ENCODE measurements at places on chromosomes 13 and 19.

GRCh38 chr13:34777089-34777913 is 164.8 kb upstream of the NBEA start:
- DNase-seq = no peak

DNA sequence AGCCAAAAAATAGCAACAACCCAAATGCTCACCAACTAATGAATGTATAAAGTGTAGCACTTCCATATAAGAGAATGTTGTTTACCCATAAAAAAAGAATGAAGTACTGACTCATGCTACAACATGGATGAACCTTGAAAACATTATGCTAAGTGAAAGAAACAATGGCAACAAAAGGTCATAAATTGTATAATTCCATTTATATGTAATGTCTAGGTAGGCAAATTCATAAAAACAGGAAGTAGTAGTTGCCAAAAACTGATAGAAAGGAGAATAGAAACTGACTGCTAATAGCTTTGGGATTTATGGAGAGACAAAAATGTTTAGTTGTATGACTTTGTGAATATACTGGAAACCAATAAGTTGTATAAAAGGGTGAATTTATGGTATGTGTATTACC is 21.6 kb downstream of the MYCBP2 start:
- no peak for DNase-seq

- no peak for DNase-seq
These were observed 225.6 kb downstream of the PCDH9 start for GRCh38 chr13:67004511-67004910.

- DNase-seq = no peak
These were observed 75.6 kb upstream of the ZNF507 start for GRCh38 chr19:32269831-32270230.

GRCh38 chr19:39679791-39680168 is 24.1 kb downstream of the LGALS16 start:
- no peak for DNase-seq

DNA sequence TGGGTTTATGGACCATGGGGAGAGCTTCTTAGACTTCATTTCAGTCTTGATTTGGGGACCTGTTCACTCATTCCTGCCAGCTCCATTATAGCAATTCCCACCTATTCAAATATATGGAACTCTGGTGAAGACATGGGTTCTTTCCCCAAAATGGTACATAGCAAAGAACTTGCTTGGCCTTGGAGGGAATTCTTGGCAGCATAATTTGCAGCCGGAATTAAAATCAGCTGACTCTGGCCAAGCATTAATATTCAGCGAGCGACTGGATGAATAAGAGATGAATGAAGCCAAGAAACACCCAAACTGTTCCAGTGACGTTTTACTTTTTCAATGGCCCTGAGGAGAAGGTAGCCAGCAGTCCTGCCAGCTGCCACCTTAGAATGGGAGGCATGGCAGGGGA is 88.4 kb upstream of the SOX1 start:
- DNase-seq = no peak

GRCh38 chr13:41563341-41563983 is 106.1 kb downstream of the RGCC start:
- no peak for DNase-seq

DNA sequence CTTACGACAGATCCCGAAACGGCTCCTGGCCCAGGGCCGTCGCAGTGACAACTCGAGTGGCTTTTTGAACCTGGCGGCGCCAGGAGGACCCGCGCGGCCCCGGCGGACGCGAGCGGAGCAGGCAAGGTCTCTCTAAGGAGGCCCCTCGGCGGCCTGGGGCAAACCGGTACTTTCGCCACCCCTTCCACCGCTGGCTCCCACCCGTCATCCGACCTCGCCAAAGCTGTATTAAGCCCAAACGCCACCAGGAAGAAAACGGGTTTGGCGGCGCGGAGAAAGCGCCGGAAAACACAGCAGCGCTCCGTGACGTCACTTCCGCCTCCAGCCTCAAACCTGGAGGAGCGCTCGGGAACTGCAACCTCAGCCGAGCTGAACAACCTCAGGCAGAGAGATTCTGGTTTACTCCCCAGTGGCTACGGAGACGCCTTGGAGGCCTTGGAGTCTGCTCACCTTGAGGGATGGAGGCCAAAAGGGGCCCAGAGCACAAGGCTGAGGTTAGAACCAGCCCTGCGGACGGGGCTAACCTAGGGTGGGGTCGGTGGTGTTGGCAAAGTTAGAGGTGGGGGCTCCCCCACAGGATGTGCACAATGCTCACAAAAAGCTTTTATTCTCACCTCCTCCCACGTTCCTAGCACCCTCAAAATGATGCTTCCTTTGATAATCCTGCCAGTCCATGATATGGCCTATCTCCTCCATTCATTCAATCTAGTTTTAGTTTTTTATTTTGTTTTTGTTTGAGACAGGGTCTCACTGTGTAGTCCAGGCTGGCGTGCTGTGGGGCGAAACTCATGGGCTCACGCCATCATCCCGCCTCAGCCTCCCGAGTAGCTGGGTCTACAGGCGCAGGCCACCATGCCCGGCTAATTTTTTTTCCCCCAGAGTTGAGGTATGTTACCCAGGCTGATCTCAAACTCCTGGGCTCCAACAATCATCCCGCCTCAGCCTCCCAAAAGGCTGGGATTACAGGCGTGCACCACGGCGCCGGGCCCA is at the start of gene ZNF266:
Gene ZNF266 (minus strand): TSS at position 295 of the 990 bp plus-strand sequence. CDS start 15,484 bp downstream, outside the sequence.
- DNase-seq = peak; percentile 35

DNA sequence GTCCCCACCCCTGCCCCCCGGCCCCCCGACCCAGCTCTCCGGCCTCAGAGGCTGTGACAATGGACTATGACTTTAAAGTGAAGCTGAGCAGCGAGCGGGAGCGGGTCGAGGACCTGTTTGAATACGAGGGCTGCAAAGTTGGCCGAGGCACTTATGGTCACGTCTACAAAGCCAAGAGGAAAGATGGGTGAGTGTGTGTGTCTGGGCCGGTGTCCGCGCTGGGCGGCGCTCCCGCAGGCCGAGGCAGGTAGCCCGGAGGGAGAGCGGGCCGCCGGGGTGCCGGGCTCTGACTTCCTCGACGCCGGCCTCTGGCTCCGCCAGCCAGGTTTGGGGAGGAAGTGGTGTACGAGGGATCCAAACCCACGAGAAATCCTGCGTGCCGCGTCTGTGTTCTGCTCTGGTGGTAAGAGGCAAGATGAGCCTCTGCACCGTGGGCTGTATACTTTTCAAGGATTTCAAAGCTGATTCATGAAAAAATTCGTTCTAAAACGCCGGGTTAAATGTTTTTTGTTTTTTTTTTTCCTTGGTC is 718 bp downstream of the CDK8 start:
- DNase-seq = peak; percentile 58

GRCh38 chr19:5254944-5255343 is 85.7 kb downstream of the PTPRS start:
- DNase-seq = no peak

- no peak for DNase-seq
These were observed 160.3 kb downstream of the ITGBL1 start for GRCh38 chr13:101612735-101613134.

DNA sequence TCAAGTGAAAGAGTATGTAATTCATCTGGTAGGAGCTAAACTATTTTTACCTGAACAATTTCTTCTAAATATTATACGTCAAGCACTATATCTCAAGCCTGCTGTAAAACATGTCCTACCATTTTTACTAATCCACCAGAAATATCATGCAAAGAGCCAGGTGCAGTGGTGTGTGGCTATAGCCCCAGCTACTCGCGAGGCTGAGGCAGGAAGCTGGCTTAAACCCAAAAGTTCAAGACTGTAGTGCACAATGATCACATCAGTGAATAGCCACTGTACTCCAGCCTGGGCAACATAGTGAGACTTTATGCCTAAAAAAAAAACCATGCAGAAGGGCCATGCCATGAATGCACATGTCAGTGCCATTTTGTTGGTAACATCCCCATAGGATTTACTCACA is 20.7 kb upstream of the CLN5 start:
- no peak for DNase-seq

DNA sequence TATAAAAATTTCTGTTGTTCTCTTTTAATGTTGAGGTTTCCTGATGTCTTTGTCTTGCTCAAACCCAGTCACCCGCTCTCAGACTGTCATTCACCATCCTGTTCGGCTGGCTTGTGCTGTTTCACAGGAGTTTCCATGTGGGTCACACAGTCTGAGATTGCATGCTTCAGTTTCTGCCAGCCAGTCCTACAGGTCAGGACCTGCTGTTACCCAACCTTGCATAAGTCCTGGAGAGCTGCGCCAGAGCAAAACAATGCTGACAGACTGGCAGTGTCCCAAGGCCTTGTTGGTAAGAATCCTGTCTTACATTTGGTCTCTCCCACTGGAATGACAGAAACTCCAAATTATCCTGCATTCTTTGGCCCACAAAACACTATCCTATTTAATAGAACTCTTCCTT is 340.0 kb upstream of the SLITRK5 start:
- DNase-seq = no peak

GRCh38 chr19:34265221-34265650 is 10.9 kb downstream of the GARRE1 start:
- DNase-seq = no peak

GRCh38 chr19:52898101-52898500 is 666 bp upstream of the ZNF320 start:
- DNase-seq = no peak

DNA sequence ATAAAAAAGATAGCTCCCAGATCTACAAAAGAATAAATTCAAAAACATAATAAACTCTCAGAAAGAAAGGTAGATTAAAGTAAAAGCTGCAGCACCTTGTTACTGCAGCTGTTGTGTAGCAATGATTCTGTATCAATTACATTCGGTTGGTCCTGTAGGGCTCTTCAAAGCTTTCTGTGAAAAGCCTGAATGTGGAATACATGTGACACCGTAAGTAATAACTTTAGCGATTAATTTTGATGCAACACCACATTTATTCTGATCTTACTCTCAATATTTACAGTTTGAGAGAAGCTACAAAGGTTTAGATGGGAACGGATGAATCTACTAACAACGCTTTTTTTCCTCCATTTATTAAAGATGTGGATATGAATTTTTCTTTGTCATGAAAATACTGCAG is 279.2 kb downstream of the DACH1 start:
- no peak for DNase-seq

GRCh38 chr13:46124531-46124966 is 19.7 kb upstream of the CPB2 start:
- DNase-seq = no peak

- DNase-seq = no peak
These were observed 16.0 kb upstream of the CYP4F2 start for GRCh38 chr19:15913830-15914229.

- DNase-seq = no peak
These were observed 917 bp downstream of the FBXW9 start for GRCh38 chr19:12695514-12695913.

DNA sequence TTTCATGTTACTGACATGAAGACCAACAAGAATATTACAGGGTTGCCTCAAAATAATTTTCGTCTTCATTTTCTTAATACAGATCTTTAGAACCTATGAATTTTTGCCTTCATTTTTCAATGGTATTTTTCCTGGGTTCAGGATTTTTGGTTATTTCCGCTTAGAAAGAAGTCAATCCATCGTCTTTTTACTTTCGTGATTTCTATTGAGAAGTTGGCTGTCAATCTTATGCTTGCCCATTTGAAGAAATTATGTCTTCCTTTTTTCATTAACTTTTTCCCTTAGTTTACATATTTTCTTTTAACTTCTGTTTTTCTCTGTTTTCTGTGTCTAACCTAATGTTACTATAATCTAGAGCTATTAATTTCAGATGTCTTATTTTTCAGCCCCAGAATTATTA is 868.9 kb upstream of the SLC10A2 start:
- no peak for DNase-seq

DNA sequence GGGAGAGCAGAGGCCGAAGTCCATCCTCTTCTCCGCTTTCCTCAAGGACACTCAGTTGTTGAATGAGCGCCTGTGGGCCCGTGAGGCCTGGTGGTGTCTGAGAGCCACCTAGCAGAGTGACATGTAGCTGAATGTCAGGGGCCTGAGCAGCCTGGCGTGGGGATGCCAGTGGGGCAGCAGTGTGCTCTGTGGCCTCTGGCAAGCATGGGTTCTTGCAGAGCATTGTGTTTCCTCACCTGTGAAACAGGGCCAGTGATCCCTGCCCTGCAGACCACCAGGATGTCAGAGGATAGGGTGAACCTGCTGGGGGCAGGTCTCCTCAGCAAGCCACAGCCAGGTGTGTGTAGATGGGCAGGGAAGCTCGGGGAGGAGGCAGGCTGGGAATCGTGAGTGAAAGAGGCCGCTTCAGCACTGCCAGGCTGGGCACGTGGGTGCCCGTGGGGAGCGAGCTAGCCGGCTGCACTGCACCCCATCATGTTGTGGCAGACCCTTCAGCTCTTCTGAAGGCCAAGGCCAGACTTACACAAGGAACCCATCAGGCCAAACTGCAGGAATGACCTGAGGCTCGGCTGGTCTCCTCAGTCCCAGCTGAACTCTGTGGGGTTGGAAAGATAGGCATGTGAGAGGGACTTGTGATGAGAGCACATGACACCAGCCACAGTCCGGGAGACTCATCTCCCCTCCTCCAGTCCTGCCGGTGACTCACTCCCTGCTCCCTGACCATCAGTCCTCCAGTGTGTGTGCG is 5.0 kb downstream of the PPP1R37 start:
- no peak for DNase-seq

- no peak for DNase-seq
These were observed 471.6 kb downstream of the PCDH20 start for GRCh38 chr13:60944016-60944415.

GRCh38 chr13:24982333-24982999 is 113.5 kb upstream of the PABPC3 start:
- no peak for DNase-seq

- DNase-seq = peak; percentile 49
These were observed 813 bp downstream of the ZNF296 start for GRCh38 chr19:45075301-45076028.

- no peak for DNase-seq
These were observed 43.2 kb downstream of the MTMR6 start for GRCh38 chr13:25244123-25244522.

GRCh38 chr19:19075126-19075525 is 11.3 kb downstream of the SLC25A42 start:
- no peak for DNase-seq

GRCh38 chr13:95601906-95602305 is 42.6 kb downstream of the DZIP1 start:
- no peak for DNase-seq

DNA sequence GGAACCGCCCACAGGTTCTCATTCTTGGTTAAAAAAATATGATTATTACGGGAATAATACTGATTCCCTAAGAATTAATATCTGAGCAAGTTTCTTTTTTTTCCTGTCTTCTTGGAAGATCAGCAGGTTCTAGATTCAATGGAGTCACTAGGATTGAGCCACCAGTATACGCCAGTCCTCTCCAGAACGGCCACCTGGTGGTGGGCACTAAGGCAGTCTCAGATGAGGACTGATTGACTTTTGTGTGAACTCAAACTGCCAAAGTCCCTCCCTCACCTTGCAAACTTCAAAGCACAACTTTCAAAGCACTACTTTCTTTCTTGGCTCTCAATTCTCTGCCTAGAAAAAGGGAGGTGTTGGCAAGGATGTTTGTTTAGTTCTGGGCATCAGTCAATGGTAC is 33.3 kb upstream of the ALOX5AP start:
- DNase-seq = no peak

GRCh38 chr19:2524840-2525723 is 49.2 kb downstream of the GADD45B start:
- no peak for DNase-seq
